ENCODE measurements at places on chromosomes 6 and 20.

DNA sequence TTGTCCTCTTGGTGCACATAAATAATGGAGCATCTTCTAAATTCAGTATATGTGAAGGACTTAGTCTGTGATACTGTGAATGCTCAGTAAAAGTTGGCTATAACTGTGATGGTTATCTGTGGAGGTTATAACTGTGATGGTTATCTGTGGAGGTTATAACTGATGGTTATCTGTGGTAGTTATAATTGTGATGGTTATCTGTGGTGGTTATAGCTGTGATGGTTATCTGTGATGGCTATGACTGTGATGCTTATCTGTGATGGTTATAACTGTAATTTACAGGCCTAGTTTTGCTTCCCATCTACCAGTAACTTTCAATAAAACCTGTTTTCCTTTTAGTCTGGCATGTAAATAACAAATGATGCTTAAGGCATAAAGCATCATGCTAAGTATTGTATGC is 16.5 kb downstream of the PTK7 start:
- DNase-seq = no peak

GRCh38 chr6:43809417-43810305 is 39.6 kb downstream of the VEGFA start:
- DNase-seq = no peak

- peak; percentile 19 for DNase-seq
Measured at GRCh38 chr20:47357296-47358038, 968 bp upstream of the ZMYND8 start.

GRCh38 chr6:28988536-28989311 is 16.4 kb downstream of the ZNF311 start:
- peak; percentile 71 for DNase-seq

DNA sequence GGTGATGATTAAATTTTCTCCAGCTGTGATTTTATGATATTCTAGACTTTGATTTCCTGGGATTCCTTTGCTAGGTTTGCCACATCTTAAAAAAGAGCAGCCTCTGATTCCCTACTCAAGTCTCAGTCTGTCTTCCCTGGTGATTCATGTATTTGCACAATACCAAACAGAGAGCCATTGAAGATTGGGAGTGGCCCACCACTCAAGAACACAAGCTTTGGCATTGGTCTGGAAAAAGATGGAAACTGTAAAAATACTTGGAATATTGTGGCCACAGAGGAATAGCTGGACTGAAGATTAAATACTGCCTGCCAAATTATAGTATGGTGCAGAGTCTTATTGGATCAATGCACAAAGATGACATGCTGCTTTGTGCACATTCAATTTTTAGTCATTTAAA is 32.9 kb downstream of the PTCHD4 start:
- DNase-seq = no peak

- DNase-seq = peak; percentile 88
Measured at GRCh38 chr20:32761831-32762753, at the start of gene DNMT3B. DNMT3B (plus strand) TSS chr20:32762385; CDS start chr20:32780324, 17,939 bp downstream.

DNA sequence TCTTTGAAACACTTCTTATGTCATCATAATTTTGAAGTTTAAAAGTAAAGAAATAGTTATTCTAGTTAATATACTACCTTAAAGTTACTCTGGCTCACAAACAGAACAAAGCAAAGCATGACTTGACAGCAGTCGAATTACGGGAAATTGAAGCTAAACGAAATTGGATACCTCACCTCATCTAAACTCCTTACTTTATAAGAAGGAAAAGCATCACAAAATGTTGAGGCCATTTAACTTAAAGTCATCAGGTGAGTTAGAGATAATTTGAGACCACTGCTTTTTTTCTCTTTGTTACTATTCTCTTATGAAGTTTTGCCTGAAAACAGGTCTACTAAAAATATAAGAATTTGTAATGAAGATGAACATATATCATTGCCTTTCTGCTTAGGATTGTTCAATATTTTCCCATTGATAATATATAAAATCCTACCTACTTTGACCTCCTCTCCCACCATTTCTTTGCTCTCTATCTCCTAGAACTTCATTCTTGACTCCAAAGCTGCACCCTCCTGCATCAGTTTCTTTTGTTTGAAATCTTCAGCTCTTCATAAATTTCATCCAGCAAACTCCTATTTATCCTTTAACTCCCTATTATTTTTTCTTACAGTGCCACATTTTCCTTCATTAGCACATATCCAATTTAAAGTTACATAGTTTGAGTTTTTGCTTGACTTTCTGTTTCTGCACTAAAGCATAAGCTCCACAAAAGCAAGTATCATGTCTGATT is 510.7 kb upstream of the ZNF337 start:
- no peak for DNase-seq

GRCh38 chr6:143675946-143676345 is 1.8 kb upstream of the PHACTR2 start:
- no peak for DNase-seq

- no peak for DNase-seq
Measured at GRCh38 chr6:149366267-149366921, 33.7 kb upstream of the SUMO4 start.

DNA sequence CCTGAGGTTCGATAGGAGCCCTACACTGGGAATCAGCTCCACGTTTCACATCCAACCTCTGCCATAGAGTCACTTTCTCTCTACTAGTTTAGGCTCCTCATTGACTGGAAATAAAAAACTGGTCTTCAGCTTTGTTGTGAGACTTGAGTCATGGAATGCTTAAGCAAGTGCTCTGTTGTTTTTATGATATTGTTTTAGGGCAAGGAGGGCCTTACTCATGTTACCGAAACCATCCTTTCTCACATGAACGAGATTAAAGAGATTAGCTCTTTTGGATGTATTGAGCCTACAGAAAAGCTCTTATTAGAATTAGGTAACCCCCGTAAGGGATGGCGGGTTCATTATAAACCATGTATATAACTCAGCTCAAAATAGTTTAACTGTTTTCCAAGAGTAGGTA is 6.9 kb upstream of the MOCS1 start:
- no peak for DNase-seq

- peak; percentile 62 for DNase-seq
Measured at GRCh38 chr6:109872968-109873545, 105.1 kb upstream of the GPR6 start.
